ENCODE measurements at places on chromosomes 5 and 9.

- DNase-seq = no peak
Measured at GRCh38 chr9:122263699-122264349, 816 bp downstream of the RBM18 start.

GRCh38 chr9:73138516-73138915 lies 13.1 kb upstream of the ANXA1 start:
- DNase-seq = no peak

- DNase-seq = no peak
Measured at GRCh38 chr5:110590187-110590586, 136.3 kb downstream of the TMEM232 start.

GRCh38 chr5:28408186-28408585 lies 1369.8 kb upstream of the CDH9 start:
- DNase-seq = no peak

All from HuH-7 (cell line).